ENCODE measurements at places on chromosomes 6 and 20. TPM values are rescaled to one million over a fixed set of nuclear protein-coding genes. Genes with fewer than 3 reads are reported as not detected.

The MACROD2 gene
- total RNA-seq: 28.1 TPM

The OR2H2 gene
- not detected for total RNA-seq

The ZNF335 gene
- 26.4 TPM for total RNA-seq

The GPR63 gene
- total RNA-seq: 1.3 TPM

The IBTK gene
- total RNA-seq: 54.9 TPM

The LPA gene
- not detected for total RNA-seq

The HLA-F gene
- 119 TPM for total RNA-seq

The FGD2 gene
- total RNA-seq: 0.19 TPM

The ARMH2 gene
- total RNA-seq: not detected

The IL17F gene
- not detected for total RNA-seq

The TMEM244 gene
- total RNA-seq: not detected

DNA sequence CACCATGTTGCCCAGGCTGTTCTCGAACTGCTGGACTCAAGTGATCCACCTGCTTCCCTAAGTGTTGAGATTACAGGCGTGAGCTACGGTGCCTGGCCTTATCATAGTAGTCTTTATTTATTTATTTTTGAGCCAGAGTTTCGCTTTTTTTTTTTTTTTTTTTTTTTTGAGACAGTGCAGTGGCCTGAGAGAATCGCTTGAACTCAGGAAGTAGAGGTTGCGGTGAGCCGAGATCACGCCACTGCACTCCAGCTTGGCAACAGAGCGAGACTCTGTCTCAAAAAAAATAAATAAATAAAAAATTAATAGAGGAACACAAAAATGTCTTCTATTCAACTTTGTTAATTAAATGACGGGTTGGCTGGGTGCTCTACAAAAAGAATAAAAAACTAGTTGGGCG is 12.9 kb downstream of the MAPRE1 start:
- no peak for DNase-seq

GRCh38 chr6:130377371-130377770 is 11.6 kb downstream of the TMEM200A start:
- DNase-seq: no peak

DNA sequence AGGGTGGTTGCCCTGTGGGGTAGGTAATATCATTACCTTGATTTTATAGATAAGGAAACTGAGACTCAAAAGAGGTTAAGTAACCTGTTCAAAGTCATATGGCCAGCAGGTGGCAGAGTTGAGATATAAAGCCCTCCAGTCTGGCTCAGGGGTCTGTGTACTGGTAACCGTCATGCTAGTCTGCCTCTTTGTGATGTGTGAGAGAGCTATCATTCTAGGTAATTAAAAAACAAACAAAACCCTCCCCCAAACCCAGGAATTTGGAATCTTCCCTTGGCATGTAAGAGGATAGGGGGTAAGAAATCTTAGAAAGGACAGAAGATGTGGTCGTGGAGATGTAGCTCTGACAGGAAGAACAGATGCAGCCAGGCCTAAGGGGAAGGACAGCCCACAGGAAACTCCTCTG is 206.0 kb downstream of the CDC5L start:
- peak; percentile 68 for DNase-seq

DNA sequence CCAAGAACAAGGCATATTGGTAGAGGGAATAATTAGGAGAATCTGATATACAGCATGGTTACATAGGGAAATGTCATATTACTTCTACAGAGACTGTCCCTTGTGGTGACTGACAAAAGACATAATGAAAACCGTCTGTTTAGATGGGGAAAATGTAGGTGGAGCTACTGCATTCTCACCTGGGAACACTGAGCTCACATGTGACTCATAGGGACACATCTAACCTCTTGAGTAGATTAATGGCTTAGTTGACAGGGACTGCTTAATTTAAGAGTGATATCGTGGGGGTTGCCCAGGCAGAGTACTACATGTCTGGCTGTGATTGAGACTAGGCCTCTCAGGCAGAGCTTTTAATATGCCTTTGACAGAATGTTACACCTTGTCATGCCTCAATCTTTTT is 235.3 kb upstream of the ZFP64 start:
- DNase-seq: no peak

DNA sequence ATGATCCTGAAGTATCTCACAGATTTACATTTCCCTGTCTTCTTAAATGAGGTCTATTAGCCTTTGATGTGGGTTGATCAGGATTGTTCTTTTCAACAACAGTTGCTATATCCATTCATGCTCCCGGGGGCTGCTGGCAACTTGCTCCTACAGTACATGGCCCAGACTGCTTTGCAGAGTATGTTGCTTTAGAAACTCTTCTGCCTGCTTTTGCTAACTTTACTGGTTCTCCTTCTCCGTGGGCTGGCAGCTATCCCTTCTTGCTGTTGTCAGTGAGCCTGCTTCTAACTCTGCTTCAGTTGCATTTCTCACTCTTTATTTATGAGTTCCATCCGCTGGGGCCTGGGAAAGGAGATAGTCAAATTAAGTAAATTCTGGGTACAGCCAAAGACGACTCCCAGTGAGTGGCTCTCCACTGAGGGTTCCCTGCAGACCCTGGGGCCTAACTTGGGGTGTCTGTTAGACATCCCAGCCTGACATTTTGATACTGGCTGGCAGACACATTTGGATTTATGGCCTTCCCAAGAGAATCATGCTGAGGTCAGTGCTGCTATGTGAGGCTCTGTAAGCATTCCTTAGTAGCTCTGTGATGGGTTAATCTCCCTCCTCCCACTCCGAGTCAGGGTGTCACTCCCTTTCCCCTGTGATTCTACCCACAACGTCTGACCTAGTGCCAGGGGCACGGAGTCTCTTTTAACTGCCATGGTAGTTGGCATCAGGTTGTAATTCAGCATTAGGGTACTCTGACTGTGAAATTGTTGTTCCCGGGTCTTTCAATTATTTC is 73.6 kb downstream of the SLX4IP start:
- no peak for DNase-seq

DNA sequence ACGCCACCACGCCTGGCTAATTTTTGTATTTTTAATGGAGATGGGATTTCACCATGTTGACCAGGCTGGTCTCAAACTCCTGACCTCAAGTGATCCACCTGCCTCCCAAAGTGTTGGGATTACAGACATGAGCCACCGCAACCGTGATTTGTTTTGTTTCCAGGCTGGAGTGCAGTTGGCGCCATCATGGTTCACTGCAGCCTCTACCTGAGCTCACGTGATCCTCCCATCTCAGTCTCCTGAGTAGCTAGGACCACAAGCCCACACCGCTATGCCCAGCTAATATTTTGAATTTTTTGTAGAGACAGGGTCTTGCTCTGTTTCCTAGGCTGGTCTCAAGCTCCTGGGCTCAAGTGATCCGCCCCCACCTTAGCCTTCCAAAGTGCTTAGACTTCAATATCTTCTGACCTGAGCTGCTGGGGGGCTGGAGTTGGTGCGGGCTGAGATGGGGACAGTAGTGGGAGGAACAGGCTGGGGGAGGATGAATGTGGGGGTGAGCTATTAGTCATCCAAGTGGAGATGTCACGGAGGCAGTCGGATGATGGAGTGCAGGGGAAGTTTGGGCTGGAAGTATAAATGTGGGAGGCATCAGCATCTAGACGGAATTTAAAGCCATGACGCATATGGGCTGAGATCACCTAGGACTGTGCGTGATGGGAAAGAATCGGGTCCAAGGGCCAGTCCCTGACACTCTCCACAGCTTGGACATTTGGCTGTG is 23.1 kb upstream of the ZMYND8 start:
- DNase-seq: no peak

DNA sequence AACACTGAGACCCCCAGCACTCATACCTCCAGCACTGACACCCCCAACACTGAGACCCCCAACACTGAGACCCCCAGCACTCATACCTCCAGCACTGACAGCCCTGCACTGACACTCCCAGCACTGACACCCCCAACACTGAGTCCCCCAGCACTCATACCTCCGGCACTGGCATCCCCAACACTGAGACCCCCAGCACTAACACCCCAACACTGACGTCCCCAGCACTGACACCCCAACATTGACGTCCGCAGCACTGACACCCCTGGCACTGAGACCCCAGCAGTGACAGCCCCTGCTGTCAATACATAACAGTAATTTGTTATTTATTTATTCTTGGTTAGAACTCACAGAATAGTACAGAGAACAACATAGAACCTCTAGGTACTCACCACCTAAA is 58.0 kb downstream of the ERMARD start:
- DNase-seq: no peak

GRCh38 chr20:62906209-62906608 is 20.1 kb downstream of the DIDO1 start:
- no peak for DNase-seq

DNA sequence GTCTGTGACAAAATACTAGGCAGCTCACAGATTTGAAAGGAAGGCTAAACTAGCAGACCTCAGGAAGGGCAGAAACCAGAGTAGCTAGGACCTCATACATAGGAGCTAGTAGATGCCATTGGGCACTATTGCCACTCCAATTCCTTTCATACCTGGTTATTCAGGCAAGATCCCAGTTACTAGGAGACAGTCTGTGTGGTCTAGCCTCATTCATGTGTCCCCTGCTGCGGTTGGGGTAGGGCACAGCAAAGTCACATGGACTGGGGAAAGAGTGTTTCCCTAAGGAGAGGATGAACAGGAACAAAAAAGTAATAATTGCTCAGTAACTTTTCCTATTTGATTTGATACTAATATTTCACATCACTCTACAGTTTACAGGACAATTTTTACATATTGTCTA is 204.6 kb upstream of the HEY2 start:
- no peak for DNase-seq
